ENCODE measurements at places on chromosomes 11 and 22.

- DNase-seq = no peak
Observed at GRCh38 chr22:24440270-24440717, 12.9 kb downstream of the ADORA2A start.

DNA sequence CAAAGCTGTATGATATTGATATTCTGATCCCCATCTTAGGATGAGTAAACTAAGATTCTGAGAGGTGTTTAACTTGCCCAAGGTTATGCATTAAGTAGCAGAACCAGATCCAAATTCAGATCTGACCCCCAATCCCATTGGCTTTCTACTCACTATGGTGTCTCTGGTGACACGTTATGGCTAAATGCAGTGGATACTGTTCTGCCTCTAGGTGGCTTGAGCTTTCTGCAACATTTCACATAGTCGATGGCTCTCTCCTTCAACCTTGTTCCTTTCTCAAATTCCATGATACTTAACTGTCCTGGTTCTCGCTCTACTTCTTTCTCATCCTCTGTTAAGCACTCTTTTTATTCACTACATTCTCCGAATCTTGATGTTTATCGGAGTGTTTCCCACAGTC, 9.4 kb downstream of the C11orf97 start:
- no peak for DNase-seq

- DNase-seq = no peak
Observed at GRCh38 chr11:102555091-102555490, 24.5 kb upstream of the MMP7 start.

DNA sequence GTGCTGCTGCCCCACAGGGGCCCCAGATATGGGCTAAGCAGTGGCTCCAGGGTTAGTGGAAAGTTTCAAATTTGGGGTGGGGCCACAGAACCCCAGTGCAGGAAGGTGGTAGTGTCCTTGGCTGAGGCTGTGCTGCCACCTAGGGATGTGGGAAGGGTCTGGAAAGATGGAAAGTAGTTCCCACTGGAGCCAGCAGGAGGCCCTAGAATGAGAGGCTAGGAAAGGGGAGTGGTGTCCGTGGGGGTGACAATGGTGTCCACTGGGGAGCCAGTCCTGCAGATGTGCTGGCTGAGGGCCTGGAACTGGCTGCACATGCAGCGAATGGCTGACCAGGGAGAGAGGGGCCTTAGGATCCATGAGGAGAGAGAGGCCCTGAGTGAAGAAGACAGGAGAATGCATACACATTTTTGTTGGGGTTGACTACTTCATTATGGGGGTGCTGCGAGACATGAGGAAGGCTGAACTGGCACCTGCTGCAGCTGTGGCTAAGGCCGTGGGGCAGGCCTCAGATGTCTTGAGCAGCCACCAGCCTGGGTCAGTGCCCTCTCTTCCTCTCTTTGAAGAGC, 21.1 kb downstream of the RFPL3 start:
- no peak for DNase-seq

DNA sequence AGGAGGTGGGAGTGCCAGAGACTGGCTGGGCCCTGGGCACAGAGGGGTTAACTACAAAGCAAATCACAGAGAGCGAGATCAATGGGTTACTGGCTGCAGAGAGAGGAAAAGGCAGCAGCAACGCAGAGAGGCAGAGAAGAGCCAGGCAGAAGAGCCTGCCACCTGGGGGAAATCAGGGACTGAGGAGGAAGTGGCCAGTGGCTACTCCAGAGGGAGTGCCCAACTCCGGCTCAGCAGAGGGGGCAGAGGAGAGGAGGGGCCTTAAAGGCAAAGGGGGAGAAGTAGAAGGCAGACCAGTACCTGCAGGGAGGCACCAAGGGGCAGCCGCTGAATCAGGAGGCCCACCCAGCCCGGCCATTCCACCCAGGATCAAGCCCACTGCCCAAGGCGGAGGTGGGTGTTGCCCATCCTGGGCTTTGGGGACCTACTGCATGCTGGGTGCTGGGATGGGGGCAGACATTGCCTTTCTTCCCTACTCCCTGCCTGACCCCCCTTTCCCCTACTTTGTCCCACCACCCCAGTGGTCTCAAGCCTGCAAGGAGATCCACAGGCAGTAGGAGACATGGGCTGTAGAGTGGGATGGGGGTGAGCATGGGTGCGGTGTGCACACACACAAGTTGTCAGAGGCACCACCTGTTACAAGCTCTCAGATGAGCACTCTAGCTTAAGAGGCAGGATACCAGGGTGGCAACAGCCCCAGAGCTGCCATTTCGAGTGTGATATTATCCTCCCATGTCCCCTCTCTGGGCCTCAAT, 926 bp upstream of the GALR3 start:
- DNase-seq = no peak

DNA sequence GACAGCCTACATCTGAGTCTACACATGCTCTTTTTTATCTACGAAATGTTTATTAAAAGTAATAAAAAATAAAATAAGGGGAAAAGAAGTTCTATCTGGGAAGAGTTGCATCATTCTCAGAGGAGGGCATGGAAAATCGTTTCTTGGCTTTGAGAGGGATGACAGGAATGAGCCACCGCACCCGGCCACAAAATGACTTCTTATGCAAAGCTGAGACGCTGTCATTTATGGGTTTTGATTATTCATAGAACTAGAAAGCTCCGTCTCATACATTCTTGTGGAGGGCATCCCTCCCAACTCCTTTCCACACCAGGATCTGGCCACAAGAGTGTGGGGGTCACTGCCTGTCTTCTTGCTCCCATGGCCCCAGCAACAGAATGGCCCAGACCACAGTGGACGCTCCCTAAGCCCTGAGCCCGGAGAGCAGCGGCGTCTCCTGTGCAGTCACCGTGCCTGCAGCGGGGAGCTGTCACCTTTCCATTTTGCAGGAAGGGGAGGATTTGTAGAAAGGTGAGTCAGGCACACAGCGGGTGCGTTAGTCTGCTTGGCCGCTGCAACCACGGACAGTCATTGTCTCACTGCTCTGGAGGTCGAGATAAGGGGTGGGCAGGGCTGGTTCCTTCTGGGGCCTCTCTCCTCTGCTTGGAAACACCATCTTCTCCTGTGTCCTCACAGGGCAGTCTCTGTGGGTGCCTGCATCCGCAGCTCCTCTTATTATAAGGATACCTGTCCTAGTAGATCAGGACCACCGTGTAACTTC, 1388.7 kb downstream of the BRD1 start:
- no peak for DNase-seq

DNA sequence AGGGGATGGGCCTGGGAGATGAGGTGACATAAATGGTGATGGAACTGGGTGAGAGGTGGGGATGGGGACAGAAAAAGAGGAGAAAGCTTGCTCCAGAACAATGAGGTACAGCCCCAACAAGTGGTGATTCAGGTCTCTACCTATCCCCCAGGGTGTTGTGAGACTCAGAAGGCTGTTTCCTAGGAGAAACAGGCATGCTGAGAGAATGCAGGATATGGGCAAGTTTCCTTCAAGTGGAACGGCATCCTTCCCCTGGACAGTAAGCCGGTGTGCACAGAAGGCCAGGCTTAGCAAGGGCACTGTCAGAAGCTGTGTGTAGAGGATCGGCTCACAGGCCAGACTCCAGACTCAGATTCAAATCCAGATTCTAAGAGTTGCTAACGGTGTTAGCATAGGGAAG, 34.1 kb upstream of the CRTAM start:
- DNase-seq = no peak

DNA sequence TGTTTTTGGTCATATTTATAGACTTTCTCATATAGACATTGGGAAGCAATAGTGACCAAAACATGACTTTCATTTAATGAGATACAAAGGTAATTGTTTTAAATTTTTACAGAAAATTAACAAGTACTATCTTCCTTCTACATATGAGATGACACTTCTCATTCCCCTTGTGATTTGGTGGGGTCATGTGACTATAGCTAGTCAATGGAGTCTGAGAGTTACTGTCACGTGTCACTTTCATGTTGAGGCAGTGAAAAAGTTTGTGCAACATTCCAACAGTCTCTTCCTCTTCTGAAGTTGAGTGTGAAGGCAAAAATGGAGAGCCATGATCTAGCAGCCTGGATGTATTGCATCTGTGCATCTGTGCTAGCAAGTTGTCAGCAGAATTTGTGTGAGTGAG, 618.3 kb upstream of the LRRC4C start:
- no peak for DNase-seq

GRCh38 chr11:71066311-71066710, 186.1 kb downstream of the SHANK2 start:
- no peak for DNase-seq

- DNase-seq = no peak
Observed at GRCh38 chr11:3197044-3197695, 21.4 kb downstream of the MRGPRG start.

DNA sequence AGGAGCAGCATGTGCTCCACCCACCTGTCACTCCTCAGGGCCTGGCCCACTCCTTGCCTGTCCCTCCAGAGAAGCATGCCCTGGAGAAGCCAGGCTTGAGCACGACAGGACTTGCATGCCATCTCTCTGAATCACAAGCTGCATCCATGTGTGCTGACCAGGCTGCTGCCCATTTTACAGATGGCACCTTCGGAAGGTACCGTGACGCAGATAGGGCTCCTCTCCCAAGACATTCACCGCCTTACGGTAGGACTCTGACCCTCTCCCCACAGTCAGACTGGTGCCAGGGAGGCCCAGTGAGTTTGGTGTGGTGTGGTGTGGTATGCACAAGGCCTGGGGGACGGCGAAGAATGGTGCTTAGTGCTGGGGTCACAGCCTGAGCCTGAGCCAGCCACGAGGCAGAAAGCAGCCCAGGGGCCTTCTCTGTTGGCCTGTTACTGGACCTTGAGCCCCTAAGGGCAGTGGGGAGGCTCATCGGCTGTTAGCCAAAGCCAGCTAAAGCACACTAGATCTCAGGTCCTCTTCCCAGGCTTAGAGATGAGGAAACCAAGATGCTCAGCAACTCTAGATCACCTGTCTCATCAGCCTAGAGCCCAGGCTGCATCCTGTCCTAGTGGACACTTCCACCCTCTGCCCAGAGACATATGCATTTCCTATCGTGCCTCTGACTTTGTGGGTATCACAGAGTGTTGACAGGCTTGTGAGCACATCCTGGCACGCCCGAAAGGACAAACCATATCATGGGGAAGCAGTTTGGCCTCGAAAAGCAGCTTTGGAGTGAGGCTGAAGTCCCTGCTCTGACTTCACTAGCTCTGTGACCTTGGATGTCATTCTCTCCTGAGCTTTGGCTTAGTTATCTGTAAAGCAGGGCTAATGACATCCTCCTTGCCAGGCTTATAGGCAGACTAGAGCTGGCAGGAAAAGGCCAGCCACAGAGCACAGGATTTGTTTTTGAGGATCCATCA, 17.8 kb downstream of the CYB5R2 start:
- DNase-seq = no peak

DNA sequence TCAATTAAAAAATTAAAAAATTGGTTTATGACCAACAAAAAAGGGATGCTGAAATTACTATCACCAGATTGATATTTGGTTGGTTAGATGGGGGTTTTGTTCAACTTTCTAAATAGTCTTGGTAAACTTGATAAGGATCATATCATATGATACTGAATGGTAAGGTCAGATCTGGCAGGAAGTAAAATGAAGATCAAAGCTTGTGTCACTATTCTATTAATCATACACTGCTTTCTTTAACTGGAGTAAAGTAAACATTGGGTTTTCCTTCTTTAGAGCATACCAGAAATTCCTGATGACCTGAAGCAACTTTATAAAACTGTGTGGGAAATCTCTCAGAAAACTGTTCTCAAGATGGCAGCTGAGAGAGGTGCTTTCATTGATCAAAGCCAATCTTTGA, 40.2 kb downstream of the RRM1 start:
- no peak for DNase-seq

DNA sequence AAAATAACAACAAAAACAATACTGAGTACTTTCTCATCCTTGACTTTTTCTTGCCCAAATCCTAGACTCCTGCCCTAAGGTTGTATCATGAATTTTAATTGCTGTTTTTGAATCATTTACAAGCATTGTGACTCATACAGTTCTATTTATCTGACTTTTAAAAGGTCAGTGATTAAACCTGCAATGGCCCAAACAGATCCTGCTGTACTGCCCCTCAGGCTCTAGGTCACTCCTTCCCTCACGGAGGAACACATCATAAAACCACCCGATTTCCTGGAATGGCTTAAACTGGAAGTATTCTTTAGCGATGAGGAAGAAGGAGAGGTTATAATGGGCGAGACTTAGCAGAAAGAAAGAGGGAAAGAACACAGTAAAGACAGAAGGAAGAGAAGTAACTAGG, 12.3 kb downstream of the ARFGAP3 start:
- no peak for DNase-seq

DNA sequence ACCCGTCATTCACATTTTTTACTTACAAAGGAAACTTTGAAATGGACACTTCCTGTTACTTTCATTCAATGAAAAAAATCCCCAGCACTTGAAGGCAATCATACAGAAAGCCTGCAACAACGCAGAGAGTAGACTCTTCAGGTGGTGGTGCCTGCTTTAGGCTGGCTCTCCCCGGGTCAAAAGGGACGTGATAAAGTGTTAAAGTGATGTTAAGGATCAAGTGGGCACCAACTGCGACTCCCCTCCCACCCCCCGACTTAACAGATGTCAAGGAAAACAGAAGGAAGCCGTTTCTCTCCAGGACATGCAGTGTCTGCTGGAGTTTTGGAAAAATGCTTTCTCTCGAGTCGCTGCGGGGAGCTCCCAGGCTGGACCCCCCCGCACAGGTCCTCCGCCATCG, 414 bp upstream of the PNPLA3 start:
- no peak for DNase-seq

DNA sequence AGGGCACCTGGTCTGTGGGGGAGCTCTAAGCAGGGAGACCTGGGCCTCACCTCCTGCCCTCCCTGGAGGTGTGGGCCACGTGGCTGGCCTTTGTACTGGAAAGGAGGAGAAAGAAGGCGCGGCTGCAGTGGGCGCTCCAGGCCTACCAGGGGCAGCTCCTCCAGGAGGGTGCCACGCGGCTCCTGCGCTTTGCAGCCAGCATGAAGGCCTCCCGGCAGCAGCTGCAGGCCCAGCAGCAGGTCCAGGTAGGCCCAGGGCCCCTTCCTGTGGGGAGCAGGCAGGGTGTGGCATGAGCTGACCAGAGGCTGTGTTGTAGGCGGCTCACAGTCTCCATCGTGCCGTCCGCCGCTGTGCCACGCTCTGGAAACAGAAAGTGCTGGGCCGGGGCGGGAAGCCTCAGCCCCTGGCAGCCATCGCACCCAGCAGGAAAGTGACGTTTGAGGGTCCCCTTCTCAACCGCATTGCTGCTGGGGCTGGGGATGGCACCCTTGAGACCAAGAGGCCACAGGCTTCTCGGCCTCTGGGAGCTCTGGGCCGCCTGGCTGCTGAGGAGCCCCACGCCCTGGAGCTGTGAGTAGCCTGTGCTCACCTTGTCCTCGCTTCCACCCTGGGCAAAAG, 48.6 kb downstream of the PISD start:
- DNase-seq = no peak

GRCh38 chr22:39960791-39961746, 872 bp downstream of the TMA7B start:
- no peak for DNase-seq

DNA sequence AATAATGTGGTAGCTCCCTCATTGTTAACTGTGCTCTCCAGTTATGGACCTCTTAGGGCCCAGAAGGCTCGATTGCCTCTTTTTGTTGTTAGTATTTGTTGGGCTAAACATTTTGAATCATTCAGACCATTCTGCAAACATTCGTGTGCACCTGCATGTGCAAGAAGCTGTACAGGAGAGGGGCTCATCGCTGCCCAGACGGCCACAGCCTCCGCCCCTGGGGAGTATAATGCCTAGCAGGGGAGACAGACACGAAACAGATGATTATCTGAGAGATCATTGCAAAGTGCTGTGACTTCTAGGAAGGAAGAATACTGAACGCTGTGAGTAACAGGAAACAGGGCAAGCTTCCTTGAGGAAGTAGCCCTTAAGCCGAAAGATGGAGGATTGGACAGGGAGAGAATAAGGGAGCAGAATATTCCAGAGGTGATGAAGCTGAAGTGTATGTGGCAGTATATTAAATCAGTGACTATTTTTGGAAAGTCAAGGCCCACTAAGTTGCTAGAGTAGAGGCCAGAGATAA, 123.3 kb upstream of the RASSF10 start:
- no peak for DNase-seq

Data from activated CD4-positive, CD25-positive, alpha-beta regulatory T cell (primary cell).